ENCODE measurements at places on chromosomes 4 and X.

DNA sequence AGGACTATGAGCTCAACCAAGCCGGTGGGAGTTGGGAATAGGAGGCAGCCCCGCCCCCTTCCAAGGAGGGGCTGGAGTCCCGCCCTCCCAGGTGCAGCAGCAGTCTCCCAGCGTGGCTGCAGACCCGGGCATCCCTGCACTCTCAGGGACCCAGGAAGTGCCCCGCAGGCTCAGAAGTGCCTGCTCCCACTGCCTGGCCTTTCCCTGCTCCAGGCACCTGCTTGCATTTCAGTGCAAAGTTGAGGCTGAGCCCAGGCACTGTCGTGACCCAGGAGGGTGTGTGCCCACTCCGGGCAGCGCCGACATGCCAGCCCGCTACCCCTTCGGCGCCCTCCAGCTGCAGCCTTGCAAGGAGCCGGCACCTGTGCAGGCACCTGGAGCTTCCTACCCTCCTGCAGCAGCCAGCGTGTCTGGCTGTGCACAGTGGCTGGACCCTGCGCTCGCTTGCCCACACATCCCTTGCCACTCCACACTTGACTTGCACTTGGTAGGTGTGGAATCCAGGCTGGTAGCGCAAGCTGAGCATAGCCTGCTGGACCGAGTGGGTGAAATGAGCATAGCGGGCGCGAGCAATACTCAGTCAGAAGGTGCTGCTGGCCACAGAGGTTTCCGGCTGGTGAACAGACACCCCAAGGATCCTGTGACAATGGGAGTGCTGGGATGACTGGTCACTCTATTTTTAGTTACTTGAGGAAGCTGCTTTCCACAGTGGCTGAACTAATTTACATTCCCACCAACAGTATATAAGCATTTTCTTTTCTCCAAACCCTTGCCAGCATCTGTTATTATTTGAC lies 236.3 kb downstream of the PCDH10 start:
- no peak for DNase-seq

DNA sequence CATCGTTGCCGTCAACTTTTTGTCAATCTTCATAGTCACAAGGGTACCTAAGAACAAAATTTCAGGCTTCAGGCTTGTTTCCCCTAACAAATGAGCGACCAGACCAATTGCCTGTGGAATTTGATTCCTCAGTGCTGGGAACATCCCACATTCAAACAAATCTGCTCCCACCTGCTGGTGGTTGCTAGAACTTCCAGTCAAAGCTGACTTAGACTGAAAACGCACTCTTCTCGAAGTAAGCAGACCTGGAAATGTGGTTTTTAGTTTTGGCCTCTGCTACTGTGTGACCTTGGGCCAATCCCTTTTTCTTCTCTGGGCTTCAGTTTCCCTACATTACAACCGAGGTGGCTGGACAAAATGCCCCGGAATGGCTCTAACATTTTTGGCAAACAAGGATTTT lies 1.8 kb upstream of the GABRQ start:
- peak; percentile 38 for DNase-seq

DNA sequence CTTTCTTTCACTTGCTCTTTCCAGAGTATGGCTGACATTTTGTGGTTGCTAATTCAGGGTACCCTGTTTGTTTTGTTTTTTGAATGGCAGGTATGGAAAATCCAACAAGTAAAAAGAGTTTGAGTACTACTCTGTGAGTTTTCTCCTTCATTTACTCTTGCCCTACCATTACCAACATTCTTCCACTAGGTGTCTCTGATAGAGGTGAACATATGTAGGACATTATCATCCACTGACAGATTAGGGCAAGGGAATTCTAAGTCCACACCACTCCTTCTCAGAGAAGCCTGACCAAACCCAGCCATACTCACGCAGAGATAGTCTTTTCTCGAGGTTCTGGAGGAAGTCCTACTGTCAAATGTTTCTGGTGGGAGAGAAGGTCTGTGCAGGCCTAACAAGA lies 36.7 kb upstream of the HDAC8 start:
- no peak for DNase-seq

DNA sequence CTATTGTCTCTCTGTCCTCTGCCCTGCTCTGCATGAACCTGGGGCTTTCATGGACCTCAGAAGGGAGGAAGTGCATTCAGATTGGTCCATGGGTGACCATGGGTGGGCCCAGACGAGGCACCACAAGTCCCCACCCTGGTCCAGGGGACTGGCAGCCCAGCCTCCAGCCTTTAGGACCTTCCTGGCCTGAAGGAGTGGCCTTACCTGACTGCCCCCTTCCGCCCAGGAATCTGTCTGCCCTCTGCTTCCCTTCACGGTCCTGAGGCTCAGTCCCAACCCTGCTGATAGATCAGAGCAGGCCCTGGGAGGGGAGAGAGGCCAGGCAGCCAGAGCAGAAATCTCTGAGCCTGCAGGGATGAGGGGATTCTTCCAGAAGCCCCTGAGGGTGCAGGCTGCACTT lies 455.4 kb downstream of the PCDH18 start:
- no peak for DNase-seq

GRCh38 chrX:44747969-44748368 lies 95.9 kb upstream of the DUSP21 start:
- DNase-seq, result no peak

- DNase-seq, result no peak
Measured at GRCh38 chr4:110989125-110989524, 366.2 kb upstream of the PITX2 start.

- no peak for DNase-seq
Measured at GRCh38 chrX:39459952-39460351, 637.8 kb downstream of the BCOR start.

DNA sequence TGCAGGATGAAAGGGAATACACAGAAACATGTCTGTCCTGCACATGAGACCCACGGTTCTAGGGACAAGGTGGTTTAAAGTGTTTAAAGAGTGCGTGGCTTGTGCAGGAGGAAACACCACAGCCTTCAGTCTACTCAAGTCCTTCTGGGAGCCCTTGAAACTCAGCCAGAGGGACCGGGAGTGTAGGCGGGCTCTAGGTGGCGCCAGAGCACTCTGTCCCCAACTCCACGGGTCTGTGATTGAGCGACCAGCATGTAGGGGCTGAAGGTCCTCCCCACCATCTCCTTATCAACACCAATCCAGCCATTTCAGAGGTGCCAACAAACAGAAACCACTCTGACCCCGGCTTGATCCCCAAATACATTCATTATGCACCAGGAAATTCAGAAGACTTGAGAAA lies 82.0 kb upstream of the CLDN34 start:
- DNase-seq, result peak; percentile 9

GRCh38 chr4:48543796-48544195 lies 53.7 kb downstream of the ZAR1 start:
- no peak for DNase-seq

DNA sequence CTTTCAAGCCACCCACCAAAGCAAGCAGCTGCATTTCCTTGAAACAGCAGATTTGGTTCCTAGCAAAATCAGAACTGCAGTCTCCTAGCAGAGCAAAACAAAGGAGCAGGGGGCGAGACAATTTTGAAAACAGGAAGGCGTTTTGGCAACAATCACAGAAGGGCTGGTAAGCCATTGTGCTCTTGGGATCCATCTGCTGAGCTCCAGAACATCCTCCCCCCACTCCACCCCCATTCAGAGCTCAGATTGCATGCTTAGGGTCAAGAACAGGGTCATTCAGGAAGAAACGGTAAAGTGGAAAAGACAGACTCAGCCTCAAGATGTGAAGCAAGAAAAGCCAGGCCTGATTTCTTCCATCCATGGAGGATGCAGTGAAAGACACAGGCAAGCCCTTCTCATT lies 7.6 kb upstream of the PCDH19 start:
- no peak for DNase-seq

Data from LoVo (cell line).